Stomach (tissue), 19 donors: ENCODE measurements at places on chromosomes 2 and 18. TPM values are rescaled to one million over a fixed set of nuclear protein-coding genes. Genes with fewer than 3 reads are reported as not detected.
A peak's percentile ranks its signal among the peaks of the same experiment; 100 is the strongest.

DNA sequence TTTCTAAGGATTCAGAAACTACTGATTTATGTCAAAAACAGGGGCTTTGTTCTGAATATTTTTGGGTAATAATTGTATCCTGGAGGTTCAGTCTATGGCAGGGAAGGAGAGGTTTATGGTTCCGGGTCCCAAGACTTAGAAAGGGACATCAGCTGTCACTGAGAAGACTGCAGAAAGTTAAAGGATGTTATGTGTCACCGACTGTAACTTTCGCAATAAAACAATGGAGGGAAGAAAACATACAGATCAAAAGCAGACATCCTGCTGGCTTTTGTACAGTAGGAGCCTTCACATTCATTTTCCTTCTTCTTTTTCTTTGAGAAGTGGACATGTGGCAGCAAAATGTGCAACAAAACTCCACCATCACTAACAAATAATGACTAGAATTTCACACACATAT lies 900.7 kb upstream of the SOX11 start:
- DNase-seq: no peak

The CXCR1 gene
- total RNA-seq: not detected

DNA sequence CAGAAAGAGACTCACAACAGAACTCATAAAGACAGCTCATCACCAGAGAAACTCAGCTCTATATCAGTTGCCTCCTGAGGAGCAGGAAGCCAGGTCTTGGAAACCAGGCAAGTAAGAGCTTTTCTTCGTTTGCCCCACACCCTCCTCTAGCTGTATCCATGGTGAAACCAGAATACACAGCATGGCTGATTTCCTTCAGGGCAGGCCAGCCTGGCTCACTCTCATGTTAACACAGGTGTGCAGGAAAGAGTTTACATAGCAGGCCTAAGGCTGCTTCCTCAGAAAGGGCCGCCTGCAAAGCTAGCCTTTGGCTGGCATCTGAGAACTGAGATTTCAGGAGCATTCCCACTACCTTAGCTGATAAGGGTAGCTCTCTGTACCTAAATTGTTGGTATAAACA lies 65.7 kb downstream of the KLHL14 start:
- peak; percentile 77 for DNase-seq

GRCh38 chr2:33583194-33583938 lies 15.7 kb downstream of the FAM98A start:
- DNase-seq: no peak

GRCh38 chr18:12327510-12328178 lies 19.6 kb downstream of the TUBB6 start:
- DNase-seq: peak; percentile 83

- no peak for DNase-seq
These were observed 74.9 kb downstream of the INO80D start for GRCh38 chr2:206011018-206011614.

- peak; percentile 62 for DNase-seq
These were observed 38.1 kb downstream of the SNED1 start for GRCh38 chr2:241036397-241036963.

DNA sequence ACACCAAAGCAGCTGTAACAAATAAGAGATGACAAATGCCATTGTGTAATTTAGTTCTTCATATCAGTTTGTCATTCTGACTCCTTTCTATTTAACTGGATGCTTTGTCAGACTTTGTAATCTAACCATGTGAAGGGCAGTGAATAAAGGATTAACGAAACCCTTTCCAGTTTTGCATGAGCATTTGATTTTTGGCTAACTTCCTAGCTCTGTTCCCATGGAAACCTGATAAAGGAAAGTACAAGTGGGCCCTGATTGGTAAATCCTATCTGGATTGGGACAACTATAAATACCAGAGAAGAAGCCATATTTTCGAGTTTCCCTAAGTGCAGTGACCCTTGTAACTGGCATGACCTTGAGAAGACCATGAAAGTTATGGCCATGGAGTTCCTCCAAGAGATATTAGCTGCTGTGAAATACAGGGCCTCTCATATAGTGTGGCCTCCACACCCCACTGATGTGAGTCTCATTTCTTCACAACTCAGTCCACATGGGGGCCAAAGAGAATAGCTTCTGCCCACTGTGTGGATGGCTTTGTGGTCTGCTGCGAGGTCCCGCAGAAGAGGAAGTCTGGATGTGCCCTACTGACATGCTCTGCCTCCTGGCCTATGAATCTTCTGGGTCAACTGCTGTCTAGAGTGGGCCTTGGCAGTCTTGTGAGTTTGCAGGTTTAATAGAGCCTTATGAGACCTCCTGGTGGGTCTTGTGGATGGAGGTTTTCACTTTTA lies 38.2 kb upstream of the CYP1B1 start:
- DNase-seq: no peak

DNA sequence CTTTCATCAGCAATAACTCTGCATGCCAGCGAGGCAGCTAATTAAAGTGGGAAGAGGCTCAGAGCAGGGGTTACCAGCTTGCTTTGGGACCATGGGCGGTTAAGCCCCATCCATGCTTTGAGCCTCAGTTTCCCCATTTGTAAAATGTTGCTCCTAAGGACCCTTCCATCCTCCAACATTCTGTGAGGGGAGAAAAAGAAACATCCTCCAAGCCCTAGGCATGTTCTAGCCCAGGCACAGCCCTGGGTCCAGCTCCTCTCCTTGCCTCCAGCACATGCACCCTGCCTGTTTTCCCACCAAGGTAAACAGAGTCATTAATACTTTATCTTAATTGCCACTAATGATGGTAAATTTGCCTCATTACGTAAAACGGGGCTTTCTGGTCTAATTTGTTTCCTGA lies 113.3 kb upstream of the MYCN start:
- DNase-seq: no peak

DNA sequence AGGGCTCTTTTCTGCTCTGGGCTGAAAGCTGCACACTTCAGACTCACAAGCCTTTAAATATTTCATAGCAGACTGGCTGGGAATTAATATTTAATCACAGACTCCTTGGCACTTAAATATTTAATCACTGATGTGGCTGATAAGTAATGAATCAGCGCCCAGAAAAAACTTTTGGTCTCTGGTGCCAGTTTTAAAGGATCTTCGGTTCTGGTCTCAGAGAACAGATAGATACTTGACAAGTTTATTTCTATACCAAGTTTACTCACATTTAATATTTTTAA lies 201.2 kb downstream of the MYCN start:
- no peak for DNase-seq

DNA sequence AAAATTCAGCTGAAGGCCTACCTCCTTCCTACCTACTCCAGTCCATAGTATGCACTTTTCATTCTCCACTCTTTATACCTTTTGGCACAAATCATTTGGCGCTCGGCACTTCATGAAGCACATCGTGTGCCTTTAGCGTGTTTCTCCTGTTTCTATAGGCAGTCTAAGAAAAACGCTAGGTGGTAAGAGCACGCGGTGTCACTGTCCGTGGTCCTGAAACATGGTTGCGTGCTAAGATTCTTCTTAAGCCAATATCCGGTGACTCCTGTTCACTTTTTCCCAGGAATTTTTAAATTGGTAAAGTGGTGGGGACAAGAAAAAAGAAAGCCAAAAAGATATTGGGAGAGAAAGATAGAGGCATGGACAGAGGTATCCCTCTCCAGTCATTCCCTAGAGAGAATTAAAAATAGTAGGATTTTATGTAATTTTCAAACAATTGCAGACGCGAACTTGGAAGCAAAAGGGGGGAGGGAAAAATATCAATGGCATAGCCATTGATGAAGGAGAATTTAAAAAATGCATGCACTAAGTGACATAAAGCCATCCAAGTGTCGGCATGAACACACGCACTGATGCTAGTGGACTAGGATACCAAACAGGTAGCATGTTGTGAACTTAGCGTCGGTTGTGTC lies 1.4 kb upstream of the CTNNA2 start:
- peak; percentile 90 for DNase-seq

GRCh38 chr2:96821113-96821675 lies 5.1 kb downstream of the CNNM3 start:
- DNase-seq: no peak

DNA sequence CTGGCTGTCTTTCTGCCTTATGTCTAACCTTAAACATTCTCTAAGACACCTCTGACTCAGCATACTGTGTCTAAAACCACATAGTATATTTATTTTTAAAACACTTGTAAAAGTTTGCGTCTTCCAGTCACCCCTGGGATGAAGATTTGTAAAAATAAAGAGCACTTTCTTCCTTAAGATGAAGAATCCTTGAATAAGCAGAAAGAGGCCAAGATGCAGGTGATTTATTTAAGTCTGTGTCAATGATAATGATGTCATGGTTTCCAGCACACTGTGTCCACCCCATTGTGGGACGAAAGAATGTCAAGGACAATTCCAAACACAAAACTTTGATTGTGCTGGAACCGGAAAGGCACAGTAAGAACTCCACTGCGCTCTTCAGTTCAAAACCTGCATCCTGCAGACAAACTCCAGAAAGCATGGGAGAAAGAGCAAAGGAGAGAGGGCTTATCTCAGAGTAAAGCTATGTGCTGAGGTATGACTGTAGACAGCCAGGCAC lies 92.9 kb downstream of the ZEB2 start:
- no peak for DNase-seq

DNA sequence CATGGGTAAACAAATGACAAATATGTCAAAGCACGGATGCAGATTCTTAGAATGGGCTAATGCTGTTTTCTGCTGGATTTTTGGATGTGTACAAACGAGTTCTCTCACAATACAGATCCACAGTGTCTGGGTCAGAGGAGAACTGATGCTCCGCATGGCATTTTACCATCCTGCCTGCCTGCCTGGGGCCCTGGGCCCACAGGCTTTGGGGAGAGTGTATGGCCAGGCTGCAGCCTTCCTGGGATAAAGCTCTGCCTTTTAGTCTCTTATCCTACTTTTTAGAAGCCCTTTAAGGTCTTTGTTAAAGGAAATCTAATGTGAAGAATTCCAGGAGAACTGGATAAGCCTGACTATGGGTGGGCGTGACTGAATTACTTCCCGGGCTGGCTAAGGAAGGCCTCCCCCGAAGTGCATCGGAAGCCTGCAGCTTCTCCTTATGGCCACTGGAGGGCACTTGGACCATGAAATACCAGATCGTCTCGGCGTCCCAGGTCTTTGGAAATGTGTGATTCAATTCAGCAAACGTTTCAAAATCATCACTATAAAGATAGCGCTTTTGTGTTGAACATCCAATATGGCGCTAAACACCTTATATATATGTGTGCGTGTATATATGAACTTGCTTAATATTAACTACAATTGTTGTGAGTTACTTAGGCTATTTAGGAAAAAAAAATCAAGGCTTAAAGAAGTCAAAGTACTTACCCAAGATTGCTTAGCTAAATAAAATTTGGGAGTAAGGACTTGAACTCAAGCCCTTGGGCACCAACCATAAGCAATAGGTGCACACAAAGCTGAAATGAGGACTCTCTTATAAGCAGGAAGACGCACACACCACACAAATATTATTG lies 15.2 kb upstream of the DNPEP start:
- DNase-seq: peak; percentile 64

DNA sequence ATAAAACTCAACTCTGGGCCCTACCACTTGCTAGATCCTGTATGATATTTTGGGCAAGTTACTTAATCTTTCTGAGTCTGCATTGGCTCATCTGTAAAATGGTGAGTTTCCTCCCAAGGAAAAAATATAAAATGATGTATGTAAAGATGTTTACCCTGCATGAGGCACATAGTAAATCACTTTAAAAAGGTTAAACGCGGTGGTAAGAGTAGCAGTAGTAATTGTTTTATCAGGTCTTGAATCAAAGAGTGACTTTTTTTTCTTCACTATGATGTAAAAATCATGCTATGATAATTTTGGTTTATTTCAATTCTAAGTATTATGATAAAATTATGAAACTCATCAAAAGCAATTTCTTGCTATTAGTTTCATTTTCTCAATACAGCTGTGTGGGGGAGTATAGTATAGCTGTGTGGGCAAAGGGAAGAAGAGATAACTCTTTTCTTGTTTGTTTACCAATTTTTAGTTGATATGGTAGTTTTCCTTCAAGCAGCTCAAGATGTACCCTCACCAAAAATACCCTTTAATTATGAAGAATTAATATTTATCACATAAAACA lies 10.7 kb downstream of the ARHGAP15 start:
- DNase-seq: no peak

GRCh38 chr2:189698020-189698887 lies 23.8 kb downstream of the ANKAR start:
- peak; percentile 73 for DNase-seq

The ZNF521 gene
- total RNA-seq: 57.4 TPM

- peak; percentile 13 for DNase-seq
These were observed 23.4 kb downstream of the MYO7B start for GRCh38 chr2:127558911-127559310.

DNA sequence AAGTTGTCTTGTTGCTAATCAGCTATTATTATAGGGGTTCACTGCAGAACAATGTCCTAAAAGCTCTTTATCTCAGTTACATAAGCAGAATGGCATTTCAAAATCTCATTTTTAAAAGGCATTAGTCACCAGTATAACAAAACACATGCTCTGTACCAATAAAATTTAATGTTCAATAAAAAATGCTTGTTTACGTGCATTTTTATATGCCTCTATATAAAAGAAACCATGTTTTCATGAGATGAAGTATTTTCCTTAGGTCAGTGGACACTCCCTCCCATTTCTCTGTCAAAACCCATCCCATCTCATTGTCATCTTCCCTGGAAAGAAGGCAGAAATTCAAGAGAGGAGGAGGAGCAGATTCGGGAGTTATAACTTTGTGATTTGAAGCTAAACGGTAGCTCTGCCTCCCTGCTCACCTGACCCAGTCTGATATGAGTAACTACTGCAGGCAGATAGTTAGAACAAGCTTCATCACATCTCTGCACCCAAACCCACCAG lies 231.9 kb upstream of the SIX2 start:
- no peak for DNase-seq

DNA sequence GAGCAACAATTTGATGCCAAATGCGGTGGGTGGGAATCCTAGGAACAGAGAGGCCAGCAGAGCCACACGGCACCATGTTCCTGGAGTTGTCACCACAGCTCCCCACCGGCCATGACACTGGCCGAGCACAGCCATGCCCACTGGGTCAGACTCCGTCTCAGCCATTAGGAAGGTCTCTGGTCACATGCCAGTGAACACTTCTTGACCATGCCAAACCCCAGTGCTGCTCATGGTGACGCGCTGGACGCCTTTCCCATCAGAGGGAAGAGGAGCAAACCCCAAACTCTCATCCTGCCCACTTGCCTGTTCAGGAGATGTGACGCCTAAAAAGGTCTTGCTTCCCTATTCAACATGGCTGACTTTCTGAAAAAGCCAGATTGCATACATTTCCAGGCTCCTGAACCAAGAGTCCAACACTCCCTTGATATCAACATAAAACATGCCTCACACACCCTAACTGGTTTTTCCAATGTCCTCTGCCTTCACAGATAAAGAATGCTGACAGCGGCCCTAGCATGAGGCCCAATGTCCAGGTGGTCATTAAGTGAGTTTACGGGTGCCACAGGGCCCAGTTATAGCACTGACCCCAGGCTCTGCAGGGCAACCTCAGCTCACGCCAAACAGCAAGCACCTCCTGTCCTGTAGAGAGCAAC lies 31.9 kb downstream of the TFCP2L1 start:
- no peak for DNase-seq

The SCN2A gene
- not detected for total RNA-seq

The FAM161A gene
- total RNA-seq: 23.9 TPM

GRCh38 chr2:80407377-80407776 lies 102.8 kb upstream of the LRRTM1 start:
- no peak for DNase-seq

- no peak for DNase-seq
These were observed 39.5 kb upstream of the NOTO start for GRCh38 chr2:73162856-73163391.

The PPP1CB gene
- 200 TPM for total RNA-seq

- no peak for DNase-seq
These were observed 110.3 kb upstream of the RMP24 start for GRCh38 chr18:35862119-35862640.

- DNase-seq: no peak
These were observed 142.9 kb upstream of the GYPC start for GRCh38 chr2:126513033-126513432.

The SH3BP4 gene
- 15.6 TPM for total RNA-seq
